ENCODE measurements at places on chromosomes 7 and 10. TPM values are rescaled to one million over a fixed set of nuclear protein-coding genes. Genes with fewer than 3 reads are reported as not detected.

The SRRM3 gene
- not detected for total RNA-seq

The CPA4 gene
- not detected for total RNA-seq

The GCK gene
- total RNA-seq, result not detected

The HTR5A gene
- not detected for total RNA-seq

The NOD1 gene
- total RNA-seq, result 6.2 TPM

The CCDC3 gene
- not detected for total RNA-seq

The CDC14C gene
- total RNA-seq, result not detected

The PRLHR gene
- total RNA-seq, result not detected

The LRWD1 gene
- total RNA-seq, result 81.2 TPM

The DRGX gene
- total RNA-seq, result not detected
